ENCODE measurements at places on chromosomes 16 and 17.
A peak's percentile ranks its signal among the peaks of the same experiment; 100 is the strongest.

DNA sequence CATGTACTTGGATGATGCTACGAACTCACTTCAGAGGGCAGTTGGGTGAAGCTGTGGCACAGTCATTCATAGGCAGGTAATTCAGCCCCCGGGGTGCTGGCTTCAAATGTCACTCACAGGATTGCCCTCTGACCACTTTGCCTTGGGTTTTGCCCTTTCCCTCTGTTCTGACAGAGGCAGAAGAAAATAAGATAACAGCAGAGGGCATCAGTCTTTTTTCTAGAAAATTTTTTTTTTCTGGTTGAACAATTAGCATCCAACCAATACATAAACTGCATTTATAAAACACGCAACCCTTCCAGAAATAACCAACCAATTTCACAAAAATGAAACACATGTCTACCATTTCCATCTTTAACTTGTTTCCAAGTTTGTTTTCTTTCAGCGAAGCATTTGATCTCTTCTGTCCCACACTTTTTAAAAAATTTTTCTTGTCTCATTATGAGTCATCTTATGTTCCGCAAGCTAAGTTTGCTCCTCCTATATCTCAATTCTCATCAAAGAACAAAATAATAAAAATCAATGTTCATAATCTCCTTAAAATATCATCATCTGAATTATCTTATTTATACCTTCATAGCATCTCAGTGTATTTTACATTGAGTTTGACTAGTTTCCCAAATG is 15.6 kb downstream of the NACA2 start:
- DNase-seq = no peak

GRCh38 chr16:67000384-67001351 is 12.3 kb downstream of the CES4A start:
- DNase-seq = peak; percentile 77

DNA sequence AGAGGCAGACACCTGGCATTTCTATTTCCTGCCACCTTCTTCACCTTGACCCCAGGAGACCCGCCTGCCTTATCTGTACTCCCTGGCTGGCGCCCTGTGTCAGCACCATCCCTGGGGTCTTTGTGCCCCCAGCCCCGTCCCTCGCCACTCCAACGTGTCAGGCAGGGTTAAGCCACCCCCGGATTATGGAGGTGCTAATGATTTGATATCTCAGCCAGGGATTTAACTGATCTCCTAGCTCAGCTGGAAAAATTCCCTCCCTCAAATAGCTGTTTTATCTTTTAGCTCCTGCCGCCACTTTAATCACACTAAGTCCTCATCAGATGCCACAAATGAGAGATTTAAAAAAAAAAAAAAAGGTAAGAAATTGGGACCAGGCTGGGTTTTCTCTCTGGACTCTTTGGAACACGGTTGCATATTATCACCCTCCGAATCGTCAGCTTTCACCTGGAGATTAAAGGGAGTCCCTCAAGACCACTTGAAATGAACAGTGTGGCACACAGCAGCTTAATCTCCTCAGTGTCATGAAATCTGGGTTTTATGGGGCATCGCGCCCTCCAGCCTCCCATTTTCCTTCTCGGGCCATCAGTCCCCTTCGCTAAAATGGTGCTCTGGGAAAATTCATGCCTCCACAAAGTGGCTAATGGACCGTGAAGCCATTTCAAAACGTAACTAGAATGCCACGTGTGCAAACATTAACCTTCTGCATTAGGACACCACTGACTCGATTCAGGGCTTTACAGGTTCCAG is 26.2 kb upstream of the WFDC1 start:
- no peak for DNase-seq

DNA sequence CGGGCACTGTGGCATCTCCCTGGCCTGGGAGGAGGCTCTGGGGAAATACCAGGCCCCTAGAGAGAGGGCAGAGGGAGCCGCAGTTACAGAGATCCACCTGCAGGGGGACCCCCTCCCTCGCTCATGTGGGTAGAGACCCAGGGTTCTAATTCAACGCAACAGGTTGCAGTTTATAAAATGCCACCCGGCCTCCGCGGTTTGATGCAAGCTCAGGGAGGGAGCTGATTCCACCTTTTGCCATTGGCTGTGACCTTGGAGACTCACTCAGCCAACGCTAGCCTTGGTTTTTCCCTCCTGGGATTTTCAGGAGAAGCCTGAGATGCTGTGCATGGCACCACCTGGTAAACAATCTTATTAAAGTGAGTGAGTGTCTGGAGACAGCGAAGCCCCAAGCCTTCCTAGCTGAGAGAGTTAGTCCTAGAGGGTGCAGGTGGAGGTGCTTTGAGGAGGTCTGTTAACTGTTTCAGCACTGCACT is 12.1 kb downstream of the TTLL6 start:
- peak; percentile 22 for DNase-seq

DNA sequence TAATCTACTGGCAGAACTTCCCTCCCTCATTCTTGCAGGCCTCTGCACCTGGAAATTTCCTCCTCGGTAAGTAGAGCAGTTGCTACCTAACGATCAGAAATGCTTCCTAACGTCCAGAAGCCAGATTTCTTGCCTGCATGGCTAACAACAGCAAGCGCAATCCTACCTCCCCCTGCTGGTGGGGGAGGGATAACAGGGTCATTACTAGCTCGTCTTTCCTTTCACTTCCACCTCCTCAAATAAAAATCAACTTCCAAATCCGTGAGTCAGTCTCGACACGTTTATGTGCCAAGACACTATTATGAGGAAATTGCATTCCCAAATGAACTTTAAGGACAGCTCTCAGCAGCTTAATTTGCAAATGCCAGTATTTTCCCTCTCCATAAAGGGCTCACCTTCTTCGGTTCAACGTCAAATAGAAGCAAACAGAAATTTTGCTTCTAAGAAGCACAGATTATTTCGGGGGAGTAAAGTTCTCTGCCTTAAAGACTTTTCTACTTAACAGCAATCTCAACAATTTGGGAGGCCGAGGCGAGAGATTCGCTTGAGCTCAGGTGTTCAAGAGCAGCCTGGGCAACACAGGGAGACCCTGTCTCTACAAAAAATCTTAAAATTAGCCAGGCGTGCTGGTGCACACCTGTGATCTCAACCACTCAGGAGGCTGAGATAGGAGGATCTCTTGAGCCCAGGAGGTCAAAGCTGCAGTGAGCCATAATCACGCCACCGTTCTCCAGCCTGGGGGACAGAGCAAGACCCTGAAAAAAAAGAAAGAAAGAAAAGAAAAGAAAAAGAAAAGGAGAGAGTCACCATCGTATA is 188.6 kb upstream of the PSMD7 start:
- DNase-seq = peak; percentile 2

DNA sequence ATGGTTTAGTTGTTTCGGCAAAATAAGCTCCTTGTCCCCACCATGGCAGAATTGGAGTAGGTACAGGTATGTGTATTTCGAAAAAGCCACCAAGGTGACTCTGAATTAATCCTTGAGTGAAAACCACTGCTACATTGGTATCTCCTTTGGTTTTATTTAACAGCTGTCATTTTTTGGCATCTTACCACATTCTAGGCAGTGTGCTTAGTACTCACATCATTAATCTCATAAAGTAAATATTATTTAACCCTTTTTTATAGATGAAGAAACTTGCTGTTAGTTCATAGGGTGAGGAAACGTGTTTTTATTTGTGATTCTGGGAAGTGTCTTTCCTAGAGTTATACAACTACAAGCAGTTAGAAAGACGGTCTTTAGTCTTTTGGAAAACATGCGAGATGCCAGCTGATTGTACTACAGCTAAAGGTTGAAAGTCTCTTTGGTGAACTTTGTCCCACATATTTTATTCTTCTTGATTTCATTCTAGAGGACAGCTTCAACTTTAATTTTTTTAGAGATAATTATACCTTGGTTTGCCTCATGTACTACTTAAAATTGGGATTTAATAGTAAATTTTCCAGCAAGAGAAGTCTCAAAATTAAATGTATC is 6.5 kb downstream of the ATAD5 start:
- DNase-seq = no peak

DNA sequence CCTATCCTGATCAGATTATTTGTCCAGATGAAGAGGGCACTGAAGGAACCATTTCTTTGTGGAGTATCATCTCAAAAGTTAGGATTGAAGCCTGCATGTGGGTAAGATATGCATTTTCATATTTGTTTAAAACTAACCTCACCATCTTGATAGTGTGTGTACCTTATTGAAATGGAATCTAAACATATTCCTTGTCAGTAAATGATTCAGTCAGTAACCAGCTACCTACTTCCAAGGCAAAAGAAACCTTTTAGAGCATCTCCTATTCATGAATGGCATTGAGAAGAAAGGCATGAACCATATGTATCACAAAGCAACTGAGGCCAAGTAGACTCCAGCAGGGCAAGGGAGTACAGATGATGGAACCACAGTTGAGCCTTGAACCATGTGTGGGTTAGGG is 57.6 kb downstream of the VMP1 start:
- DNase-seq = no peak

- no peak for DNase-seq
Observed at GRCh38 chr16:83134638-83135037, 507.9 kb downstream of the CDH13 start.

DNA sequence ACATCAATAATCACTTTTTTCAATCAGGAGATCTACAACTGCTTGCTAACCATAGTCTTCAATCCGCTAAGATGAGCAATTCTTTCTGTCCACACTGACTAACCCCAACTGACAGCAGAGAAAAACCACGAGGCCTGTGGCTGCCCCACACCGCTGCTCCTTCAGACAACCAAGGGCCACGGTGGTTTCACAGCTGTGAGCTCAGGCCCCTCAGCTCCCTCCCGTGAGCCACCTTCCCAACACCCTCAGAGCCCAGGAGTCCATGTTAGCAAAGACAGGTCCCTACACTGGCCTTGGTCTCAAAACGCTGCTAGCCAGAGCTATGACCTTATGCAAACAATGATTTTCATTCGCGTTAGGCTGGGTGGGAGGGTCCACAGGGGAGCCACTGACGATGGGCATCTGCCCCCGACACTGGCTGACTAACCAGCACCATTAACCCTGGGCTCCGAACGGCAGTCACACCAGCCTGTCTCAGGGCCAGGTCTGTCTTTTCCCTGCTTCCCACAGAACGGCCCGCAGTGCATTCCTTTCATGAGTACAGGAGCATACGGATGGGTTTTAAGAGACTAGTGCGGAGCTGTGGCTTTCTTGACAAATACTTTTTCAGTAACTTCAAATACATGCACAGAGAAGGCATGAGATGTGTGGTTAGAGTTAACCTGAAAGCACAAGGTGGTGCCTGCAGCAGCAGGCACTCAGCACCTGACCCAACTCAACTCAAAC is 67.3 kb downstream of the ANKRD11 start:
- DNase-seq = no peak

GRCh38 chr16:73717266-73717974 is 579.2 kb upstream of the PSMD7 start:
- DNase-seq = peak; percentile 50

DNA sequence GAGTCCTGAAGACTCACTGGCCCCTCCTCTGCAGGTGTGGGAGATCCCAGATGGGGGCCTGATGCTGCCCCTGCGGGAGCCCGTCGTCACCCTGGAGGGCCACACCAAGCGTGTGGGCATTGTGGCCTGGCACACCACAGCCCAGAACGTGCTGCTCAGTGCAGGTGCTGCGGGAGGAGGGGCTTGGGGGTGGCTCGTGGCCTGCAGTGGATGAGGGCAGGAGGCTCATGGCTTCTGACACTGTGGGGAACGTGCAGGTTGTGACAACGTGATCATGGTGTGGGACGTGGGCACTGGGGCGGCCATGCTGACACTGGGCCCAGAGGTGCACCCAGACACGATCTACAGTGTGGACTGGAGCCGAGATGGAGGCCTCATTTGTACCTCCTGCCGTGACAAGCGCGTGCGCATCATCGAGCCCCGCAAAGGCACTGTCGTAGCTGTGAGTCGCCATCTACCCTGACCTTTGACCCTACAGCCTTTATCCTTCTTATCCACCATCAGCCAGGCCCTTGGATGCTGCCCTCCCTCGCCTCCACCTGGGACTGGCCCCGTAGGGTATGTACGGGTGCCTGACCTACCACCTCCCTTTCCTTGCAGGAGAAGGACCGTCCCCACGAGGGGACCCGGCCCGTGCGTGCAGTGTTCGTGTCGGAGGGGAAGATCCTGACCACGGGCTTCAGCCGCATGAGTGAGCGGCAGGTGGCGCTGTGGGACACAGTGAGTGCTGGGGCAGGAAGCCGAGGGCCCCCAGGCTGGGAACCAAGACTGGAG is 3.6 kb downstream of the CORO1A start:
- no peak for DNase-seq

DNA sequence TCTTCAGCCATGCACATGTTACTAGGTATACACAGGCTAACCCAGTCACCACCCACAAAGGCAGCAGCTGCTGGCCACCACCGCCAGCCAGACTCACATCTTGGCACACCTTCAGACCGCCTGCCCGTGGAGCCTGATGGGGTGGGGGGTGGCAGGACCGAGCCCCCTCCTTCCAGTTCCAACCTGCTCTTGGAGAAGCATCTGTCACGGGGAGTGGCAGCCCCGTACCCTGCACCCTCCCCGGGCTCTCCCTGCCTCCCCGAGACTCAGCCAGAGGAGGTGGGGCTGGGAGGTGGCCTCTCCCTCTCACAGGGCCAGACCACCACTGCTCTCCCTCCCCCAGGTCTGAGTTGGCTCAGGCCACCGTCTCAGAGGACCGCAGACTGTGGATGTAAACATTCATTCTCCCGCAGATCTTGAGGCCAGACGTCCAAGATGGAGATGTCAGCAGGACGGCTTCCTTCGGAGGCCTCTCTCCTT is 11.3 kb upstream of the RBFOX3 start:
- DNase-seq = no peak

DNA sequence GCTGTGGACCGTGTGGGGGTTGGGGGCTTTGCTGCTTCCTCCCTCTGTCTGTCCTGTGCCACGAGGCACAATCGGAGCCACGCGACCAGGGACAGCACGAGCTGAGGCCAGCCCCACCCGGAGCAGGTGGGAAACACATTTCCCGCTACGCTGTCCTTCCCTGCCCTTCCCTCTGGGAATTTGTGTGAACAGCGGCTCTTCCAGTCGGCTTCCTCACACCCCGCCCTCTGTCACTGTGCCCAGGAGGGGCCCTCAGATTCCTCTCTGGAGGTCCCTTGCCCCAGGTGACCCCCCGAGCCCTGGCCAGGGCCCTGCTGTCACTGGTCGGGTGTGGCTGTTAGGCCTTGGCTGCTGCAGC is 19.6 kb downstream of the SPIRE2 start:
- DNase-seq = no peak

DNA sequence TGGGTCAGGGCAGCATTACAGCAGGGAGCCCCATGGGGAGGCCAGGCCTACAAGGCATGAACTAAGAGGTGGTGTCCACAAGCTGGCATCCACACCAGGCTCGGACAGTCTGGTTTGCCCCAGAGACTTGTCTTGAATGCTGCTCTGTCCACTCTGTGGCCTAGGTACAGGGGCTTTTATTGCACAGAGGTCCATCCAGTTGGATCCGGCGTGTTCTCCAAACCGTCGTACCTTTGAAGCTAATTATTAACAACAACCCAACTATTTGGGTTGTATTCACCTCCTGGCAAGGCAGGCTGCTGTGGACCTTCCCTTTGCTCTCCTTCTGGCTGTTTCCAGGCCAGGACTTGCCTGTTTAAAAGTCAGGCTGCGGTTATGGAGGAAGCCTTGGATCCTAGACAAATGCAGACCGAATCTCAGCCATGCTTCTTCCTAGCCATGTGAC is 123.4 kb downstream of the CLEC16A start:
- DNase-seq = no peak

GRCh38 chr17:6495450-6496115 is 51.3 kb downstream of the PIMREG start:
- DNase-seq = no peak
